ENCODE measurements at places on chromosomes 2 and 18.
A peak's percentile ranks its signal among the peaks of the same experiment; 100 is the strongest.

GRCh38 chr18:34773378-34773777 lies 63.3 kb downstream of the DTNA start:
- no peak for DNase-seq

GRCh38 chr2:46329803-46330775 lies 32.9 kb downstream of the EPAS1 start:
- peak; percentile 20 for DNase-seq

- peak; percentile 81 for DNase-seq
These were observed 73.1 kb downstream of the CACNB4 start for GRCh38 chr2:152025678-152026287.

- DNase-seq: peak; percentile 56
These were observed 125.9 kb downstream of the ACOXL start for GRCh38 chr2:110858135-110858725.

DNA sequence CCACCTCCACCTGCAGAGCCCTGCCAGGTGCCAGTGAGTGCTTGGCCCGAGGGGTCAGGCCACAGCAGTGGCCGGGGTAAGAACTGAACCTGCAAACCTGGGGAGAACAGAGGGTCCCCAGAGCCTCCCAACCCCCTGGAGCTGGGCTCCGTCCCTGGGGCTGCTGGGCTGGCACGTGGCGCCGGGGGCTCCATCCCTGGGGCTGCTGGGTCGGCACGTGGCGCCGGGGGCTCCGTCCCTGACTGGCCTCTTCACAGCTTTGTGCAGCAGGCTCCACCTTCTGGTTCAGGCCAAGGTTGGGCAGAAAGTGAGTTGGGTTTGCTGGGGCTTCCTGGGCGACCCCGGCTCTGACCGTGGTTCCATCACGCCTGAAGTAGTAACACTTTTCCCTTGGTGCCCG lies 12.2 kb downstream of the RBFA start:
- no peak for DNase-seq

GRCh38 chr2:216768908-216769411 lies 73.6 kb upstream of the IGFBP5 start:
- no peak for DNase-seq

DNA sequence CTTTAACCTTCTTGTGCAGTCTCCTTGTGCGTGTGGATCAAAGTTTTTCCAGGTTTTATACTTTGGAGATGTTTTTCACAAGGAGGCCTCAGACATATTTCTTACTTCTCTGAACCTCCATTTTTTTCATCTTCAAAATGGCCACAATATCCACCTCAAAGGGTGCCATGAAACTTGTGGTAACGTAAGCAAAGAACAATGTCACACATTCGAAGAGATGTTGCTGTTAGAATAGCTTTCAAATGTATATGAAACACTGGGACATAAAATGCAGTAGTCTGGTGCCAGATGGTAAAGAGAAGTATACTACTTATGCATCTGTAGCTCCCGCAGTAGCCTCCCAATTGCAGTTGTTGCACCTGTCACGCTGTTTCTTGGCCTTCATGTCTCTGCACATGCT lies 2.6 kb upstream of the KRCC1 start:
- no peak for DNase-seq

DNA sequence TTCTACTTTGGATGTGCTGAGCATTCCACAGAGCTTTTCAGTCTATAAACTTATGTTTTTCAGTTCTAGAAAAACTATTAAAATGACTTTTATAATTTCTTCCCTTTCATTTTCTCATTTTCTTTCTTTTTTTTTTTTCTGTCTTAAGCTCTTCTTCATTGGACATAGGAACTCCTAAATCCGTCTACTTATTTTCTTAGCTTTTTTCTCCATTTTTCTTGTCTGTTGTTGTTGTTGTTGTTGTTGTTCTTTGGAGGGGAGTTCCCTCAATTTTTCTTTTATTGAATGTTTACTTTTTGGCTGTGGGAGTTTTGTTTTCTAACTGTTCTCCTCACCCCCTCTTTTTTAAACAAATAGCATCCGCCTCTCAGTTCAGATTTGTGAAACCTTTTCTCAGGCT lies 7.9 kb downstream of the SOCS6 start:
- DNase-seq: no peak

DNA sequence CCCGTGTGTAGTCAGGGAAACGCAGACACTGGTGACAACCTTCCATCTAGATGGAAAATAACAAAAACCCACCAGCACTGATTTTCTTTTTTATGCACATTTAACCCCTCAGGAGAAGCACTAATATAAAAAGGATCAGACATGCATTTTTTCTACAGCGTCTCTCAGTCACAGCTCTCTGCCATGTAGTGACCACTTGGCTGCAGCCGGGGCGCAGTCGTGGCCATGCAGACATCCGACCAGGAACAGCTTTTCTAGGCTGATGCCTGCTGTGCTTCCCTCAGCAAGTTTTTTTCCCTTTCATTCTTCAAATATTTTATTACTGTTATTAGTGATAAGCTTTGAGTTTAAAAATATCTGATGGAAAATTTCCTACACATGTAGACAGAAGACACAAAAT lies 63.3 kb downstream of the MERTK start:
- DNase-seq: no peak

GRCh38 chr2:106097038-106098000 lies 96.8 kb downstream of the UXS1 start:
- DNase-seq: no peak
